ENCODE measurements at places on chromosomes 5 and 9. TPM values are rescaled to one million over a fixed set of nuclear protein-coding genes. Genes with fewer than 3 reads are reported as not detected.

Gene ANKDD1B
- 0.18 TPM for total RNA-seq

Gene SPAAR
- total RNA-seq: not detected

Gene PIP5KL1
- 2.7 TPM for total RNA-seq

Gene GPBP1
- 76.4 TPM for total RNA-seq

Gene TEX48
- total RNA-seq: 0.61 TPM

Gene KCNV2
- total RNA-seq: not detected

Gene FOXD4L5
- total RNA-seq: 0.23 TPM

Gene PRLR
- not detected for total RNA-seq

Gene ECPAS
- total RNA-seq: 59.1 TPM

Gene TAF11L14
- total RNA-seq: not detected

Gene CYSRT1
- 0.50 TPM for total RNA-seq

Gene BTNL8
- total RNA-seq: not detected

Gene CCDC171
- total RNA-seq: 1.9 TPM

Gene NUTM2G
- not detected for total RNA-seq

Gene PAEP
- not detected for total RNA-seq

Gene GADD45G
- total RNA-seq: 7.4 TPM

Gene ANKRD31
- total RNA-seq: 0.23 TPM

Gene SLC6A3
- total RNA-seq: not detected

Gene CARD9
- total RNA-seq: 1.3 TPM

Gene FBP1
- total RNA-seq: 0.31 TPM

Gene CAVIN4
- 0.11 TPM for total RNA-seq

Gene PCSK5
- total RNA-seq: 3.7 TPM

Gene SLC34A1
- 2.0 TPM for total RNA-seq

Gene MTX3
- total RNA-seq: 11.7 TPM

Gene NUDT12
- 0.40 TPM for total RNA-seq

Gene LHX2
- total RNA-seq: not detected

Gene SLC2A8
- total RNA-seq: 5.6 TPM

Gene PCDHGA5
- 0.05 TPM for total RNA-seq

Gene C8G
- 1.4 TPM for total RNA-seq

Gene MAMDC2
- not detected for total RNA-seq

Gene PCDHB11
- not detected for total RNA-seq

Gene GFPT2
- not detected for total RNA-seq

Gene ACTBL2
- not detected for total RNA-seq

Gene LYSMD3
- 18.3 TPM for total RNA-seq

Gene BRINP1
- total RNA-seq: not detected

Gene NR2F1
- total RNA-seq: not detected

Gene EFNA5
- total RNA-seq: not detected

Gene BASP1
- not detected for total RNA-seq

Gene GABBR2
- not detected for total RNA-seq

Gene CDKN2B-AS1
- total RNA-seq: 6.4 TPM

Gene C5orf52
- not detected for total RNA-seq
